ENCODE measurements at places on chromosomes 3 and 15. TPM values are rescaled to one million over a fixed set of nuclear protein-coding genes. Genes with fewer than 3 reads are reported as not detected.

- peak; percentile 87 for DNase-seq
- no peaks in the 10 kb centered on the region for H3K27me3 ChIP-seq
- no peak within 1 kb of the TSS for H3K4me3 ChIP-seq
- H3K27ac ChIP-seq, result peak within 1 kb of the TSS; percentile 92
These were observed at the start of gene CCDC9B for GRCh38 chr15:40340740-40341400. CCDC9B (minus strand) TSS chr15:40340939; CDS start chr15:40340819, 120 bp downstream.

DNA sequence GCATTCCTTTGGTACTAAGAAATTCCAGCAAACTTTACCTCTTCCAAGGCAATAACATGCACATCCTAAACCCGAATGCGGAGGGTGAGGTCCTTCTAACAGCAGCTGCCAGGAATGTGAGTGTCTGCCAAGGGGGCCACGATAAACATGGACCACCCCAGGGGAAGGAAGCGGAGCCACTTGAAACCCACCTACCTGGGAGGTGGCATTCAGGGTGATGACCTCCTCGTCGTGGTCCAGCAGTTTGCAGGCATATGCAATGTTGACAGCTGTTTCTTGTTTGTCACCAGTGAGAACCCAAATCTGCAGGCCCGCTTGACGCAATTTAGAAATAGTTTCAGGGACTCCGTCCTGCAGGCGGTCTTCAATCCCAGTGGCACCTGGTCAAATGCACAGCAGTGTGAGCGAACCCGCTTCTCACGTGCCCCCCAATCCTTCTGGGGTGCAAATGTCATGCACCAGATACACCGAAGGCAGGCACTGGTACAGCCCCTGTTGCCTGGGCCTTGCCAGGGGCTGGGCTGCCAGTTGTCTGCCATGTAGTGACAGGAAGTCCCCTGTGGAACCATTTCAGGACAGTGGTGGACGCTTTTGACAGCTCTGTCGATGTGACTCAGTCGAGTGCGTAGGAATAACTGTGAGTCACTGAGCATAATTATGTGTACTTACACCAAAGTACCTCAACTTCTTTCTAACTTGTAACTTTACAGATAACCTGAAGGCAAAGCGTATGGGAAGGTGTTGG lies 161.2 kb downstream of the ATP10A start:
- H3K4me3 ChIP-seq, result no peak overlapping the region
- H3K27me3 ChIP-seq, result no peaks in the 10 kb centered on the region
- H3K4me1 ChIP-seq, result no peaks in the 10 kb centered on the region
- no peak for DNase-seq
- H3K27ac ChIP-seq, result no peak overlapping the region

DNA sequence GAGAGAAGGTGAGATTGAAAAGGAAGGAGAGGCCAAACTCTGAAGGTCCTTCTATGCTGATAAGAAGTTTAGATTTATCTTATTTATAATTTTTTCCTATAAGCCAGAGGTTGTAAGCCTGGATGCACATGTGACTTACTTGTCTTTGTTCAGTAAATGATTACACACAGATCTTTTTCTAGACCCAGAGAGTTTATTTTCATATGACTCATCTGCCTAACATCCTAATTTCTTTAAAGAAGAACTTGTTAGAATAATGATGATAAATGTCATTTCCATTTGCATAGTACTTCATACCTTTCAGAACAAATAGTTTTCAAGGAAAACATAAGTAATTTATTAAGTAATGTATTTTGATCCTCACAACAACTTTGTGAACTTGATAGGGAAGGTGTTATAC lies 434.8 kb upstream of the DPH6 start:
- H3K4me3 ChIP-seq, result no peak overlapping the region
- no peak overlapping the region for H3K27ac ChIP-seq
- no peaks in the 10 kb centered on the region for H3K36me3 ChIP-seq
- no peaks in the 10 kb centered on the region for H3K4me1 ChIP-seq
- DNase-seq, result no peak

GPR171 gene
- total RNA-seq, result not detected

DNA sequence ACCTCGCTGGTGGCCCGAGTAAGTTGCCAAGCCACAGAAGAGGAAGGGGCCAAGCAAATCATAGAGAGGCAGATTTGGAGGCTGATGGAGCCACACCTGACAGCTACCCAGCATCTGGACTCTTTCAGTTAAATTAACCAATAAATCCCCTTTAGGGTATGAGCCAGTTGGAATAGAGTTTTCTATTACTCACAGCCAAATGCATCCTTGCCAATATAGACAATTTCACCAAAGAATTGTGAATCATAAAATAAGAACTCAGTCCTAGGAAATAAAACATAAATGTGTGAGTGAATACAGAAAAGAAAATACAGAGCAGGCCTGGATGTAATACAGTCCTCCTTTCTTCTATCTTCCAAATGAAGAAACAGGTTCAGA lies 161.6 kb upstream of the ANKRD28 start:
- no peak overlapping the region for H3K4me3 ChIP-seq
- no peak for DNase-seq
- H3K36me3 ChIP-seq, result no peaks in the 10 kb centered on the region
- H3K27ac ChIP-seq, result no peak overlapping the region
- H3K27me3 ChIP-seq, result no peaks in the 10 kb centered on the region
- no peaks in the 10 kb centered on the region for H3K4me1 ChIP-seq

MUC4 gene
- not detected for total RNA-seq

SLCO2A1 gene
- total RNA-seq, result 7.0 TPM

- DNase-seq, result no peak
- H3K36me3 ChIP-seq, result no peaks in the 10 kb centered on the region
- no peak overlapping the region for H3K27ac ChIP-seq
- H3K4me3 ChIP-seq, result no peak overlapping the region
These were observed 148.0 kb upstream of the TPM1 start for GRCh38 chr15:62894322-62895085.

- peaks cover 4% of the 10 kb centered on the region for H3K4me1 ChIP-seq
- no peak for DNase-seq
- no peak overlapping the region for H3K4me3 ChIP-seq
- no peak overlapping the region for H3K27ac ChIP-seq
- no peaks in the 10 kb centered on the region for H3K36me3 ChIP-seq
These were observed 80.0 kb upstream of the SKOR1 start for GRCh38 chr15:67745073-67746006.

- H3K36me3 ChIP-seq, result no peaks in the 10 kb centered on the region
- DNase-seq, result no peak
- H3K4me1 ChIP-seq, result no peaks in the 10 kb centered on the region
- H3K4me3 ChIP-seq, result no peak overlapping the region
- no peaks in the 10 kb centered on the region for H3K27me3 ChIP-seq
These were observed 42.8 kb downstream of the GRIP2 start for GRCh38 chr3:14497321-14497720.

All from body of pancreas (tissue), 4 donors.